ENCODE measurements at places on chromosomes 7 and 10.

GRCh38 chr7:145928937-145929336 is 187.7 kb upstream of the CNTNAP2 start:
- no peak for DNase-seq

- no peak for DNase-seq
These were observed 310.7 kb downstream of the GALNT17 start for GRCh38 chr7:71442492-71443190.

DNA sequence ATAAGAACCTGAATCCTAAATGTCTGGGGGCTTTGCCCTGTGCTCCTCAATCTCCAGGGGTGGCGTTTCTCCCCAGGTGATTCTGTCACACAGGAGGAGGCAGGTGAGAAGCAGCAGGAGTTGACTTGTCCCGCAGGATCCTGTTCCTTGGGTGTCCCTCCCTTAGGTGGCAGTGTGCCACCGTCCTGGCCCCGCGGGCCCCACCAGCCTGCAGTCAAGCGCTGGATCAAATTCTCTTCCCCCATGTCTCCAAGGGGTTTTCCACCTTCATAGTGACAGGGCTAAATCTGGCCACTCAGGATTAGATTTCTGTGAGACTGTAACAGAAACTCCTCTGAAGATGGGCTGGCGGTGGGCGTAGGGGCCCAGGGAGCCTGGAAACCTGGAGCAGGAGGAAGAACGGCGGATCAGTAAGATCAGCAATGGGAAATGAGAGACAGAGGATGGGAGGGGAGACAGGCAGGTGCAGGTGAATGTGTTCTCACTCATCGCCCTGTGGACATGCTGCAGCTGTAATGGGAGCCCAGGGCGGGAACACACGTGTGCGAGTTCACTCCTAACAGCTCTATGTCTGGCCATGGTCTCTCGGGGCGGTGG is 329.2 kb upstream of the COBL start:
- no peak for DNase-seq

GRCh38 chr7:114263219-114263618 is 151.4 kb upstream of the FOXP2 start:
- DNase-seq: no peak

DNA sequence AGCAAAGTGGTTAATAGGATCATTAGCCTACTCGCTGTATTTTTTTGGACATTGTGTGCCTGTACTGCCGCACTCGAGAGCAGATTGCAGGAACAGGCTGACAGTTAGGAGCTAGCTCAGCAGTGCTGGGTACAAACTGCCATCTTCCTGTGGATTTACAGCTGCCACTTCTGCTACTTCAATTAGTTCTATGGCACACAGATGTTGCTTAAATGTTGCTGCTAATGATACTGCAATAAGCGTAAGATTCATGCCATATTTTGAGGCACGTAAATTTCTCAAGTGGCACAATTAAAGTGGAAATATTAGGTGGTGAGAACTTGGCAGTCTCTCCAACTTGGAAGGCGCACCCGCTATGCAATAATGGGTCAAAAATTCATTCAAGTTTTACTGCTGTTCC is 171.9 kb downstream of the EBF3 start:
- DNase-seq: no peak

- no peak for DNase-seq
These were observed 203.0 kb upstream of the MDFIC start for GRCh38 chr7:114718861-114719260.

GRCh38 chr7:33716581-33717477 is 188.5 kb upstream of the BMPER start:
- peak; percentile 49 for DNase-seq

- DNase-seq: no peak
These were observed 83.1 kb downstream of the FAS start for GRCh38 chr10:89073719-89074118.

DNA sequence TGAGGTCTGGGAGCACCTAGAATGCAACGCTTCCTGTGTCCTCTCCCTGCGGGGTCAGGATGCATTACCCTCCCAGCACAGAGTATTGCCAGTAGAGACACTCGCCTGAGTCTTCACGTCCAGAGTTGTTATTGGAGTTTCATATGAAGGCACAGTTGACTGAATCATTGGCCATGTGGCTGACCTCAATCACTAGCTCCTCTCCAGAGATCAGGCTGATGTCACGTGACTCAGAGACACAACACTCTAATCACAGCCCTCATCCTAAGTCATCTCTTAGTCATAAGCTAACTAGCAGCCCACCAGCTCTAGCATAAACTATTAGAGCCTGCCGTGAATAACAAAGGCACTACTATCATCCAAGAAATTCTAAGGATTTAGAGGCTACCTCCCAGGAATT is 107.8 kb downstream of the HECW1 start:
- DNase-seq: no peak

DNA sequence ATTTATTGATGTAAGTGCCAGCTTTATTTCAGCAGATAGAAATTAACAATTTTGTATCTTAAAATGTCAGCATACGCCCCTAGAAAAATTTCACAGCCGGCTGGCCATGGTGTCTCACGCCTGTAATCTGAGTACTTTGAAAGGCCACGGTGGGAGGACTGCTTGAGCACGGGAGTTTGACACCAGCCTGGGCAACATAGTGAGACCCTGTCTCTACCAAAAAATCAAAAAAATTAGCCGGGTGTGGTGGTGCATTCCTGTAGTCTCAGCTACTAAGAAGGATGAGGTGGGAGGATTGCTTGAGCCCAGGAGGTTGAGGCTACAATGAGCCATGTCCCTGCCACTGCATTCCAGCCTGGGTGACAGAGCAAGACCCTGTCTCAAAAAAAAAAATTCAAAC is 14.1 kb downstream of the GTF2I start:
- DNase-seq: no peak

GRCh38 chr10:44424957-44425356 is 40.1 kb upstream of the CXCL12 start:
- DNase-seq: no peak

GRCh38 chr7:5093948-5094347 is 48.3 kb downstream of the RBAK start:
- no peak for DNase-seq

GRCh38 chr10:47224546-47225218 is 75.3 kb upstream of the GDF10 start:
- DNase-seq: peak; percentile 63

DNA sequence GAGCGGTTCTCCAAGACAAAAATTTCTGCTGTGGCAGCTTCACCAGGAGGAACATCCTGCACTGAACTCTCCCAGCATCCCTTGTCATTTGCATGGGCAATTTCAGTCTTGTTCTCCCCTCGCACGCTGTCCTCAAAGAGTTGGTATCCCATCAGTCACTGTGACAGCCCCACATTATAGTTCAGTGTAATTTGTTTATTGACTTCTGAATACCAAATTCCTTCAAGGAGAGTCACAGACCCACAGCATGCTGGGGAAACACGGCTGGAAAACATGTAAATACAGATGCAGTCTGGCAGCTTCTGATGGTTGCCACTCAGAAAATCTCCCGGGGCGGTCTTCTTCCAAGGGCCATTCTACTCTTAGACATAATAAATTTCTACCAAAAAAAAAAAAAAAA is 151.0 kb upstream of the NEBL start:
- DNase-seq: no peak

DNA sequence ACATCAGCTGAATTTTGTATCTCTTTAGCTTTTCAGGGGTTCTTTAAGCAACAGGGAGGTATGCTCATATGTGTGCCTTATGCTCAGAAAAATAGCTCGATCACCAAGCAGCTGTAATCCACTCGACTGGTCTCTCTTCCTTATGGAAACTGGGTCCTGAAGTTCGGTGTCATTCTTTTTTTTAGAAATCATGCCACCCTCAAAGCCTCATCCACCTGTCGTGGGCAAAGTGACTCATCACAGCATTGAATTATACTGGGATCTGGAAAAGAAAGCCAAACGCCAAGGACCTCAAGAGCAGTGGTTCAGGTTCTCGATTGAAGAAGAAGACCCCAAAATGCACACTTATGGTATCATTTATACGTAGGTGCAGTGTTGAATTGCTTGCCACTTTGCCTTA is 83.6 kb downstream of the FANK1 start:
- DNase-seq: no peak

DNA sequence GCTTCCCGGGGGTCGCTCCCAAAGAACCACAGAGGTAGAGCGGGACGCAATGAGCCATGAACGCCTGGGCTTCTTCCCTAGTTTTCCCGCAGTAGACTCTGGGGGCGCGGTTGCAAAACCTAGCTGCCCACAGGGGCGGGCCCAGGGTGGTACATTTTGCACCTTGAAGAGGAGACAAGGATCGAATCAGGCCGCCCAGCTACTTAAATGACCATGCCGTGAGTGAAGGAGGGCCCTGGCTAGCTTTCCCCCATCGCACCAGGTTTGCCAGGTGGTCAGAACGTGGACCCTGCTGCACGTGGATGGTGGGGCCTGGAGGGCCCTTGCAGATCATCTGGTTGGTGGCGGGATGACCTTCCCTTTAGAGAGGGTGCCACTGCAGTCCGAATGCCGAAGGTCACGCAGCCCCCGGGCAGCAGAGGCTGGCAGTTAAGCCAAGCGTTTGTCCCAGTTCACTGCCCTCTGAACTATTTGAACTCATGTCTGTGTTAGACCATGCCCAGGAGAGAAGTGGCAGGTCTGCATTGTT is 604 bp upstream of the SHTN1 start:
- DNase-seq: no peak

GRCh38 chr7:46515844-46516590 is 594.9 kb upstream of the IGFBP3 start:
- DNase-seq: no peak

DNA sequence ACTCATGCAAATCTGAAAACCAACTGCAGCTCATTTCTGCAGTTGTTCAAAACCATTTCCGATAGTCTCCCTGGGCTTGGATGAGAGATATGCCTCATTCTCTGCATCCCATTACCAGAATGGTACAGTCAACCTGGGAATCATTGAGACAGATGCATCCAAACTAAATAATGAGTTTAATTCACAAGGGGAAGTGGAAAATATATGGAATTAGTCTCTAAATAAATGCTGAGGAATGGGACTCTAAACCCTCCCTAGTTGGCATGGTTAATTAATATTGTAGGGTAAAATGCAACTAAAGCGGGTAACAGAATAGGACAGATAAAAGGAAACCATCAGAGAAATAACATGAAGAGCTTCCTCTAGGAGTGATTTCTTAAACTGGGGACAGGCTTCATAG is 118.9 kb downstream of the AMPH start:
- no peak for DNase-seq

GRCh38 chr7:50307368-50308032 is 3.0 kb downstream of the IKZF1 start:
- DNase-seq: no peak

GRCh38 chr10:49598164-49598856 is 11.8 kb upstream of the SLC18A3 start:
- DNase-seq: no peak

DNA sequence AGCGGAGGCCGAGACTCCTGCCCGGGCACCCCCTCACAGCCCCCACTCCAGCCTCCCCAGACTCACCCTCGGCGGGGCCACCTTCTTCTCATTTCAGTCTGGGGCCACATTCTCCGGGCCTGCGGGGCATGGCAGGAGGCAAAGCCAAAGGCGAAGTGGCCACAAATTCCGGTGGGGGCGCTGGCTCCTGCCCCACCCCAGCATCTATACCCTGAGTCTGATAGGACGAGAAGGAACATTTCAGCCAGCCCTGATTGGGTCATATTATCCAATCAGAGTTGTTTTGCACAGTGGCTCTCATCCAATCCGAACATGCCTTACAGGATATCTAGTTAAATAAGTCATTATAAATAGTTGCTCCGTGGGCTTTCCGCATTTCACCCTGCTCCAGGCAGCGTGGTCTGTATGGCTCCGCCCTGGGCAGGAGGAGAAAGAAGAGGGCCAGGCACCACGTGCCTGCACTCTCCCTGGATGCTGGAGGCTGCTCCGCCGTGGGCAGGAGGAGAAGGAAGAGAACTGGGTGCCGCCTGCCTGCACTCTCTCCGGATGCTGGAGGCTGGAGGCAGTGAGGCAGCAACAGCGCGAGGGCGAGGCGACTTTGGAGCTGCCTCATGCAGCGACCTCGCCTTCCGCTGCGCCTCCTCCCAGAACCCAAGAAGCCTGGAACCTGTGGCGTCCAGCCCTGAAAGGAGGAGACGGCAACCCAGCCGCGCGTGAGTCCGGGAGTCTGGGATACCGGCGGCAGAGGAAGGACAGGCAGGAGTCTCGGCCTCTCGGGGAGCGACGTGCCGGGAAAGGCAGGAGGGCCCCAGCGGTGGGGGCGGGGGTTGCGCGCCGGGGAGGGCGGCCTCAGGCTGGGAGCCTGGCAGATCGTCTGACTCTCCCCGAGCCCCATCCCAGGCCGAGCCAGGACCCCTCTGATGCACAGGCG is 162.9 kb downstream of the ZNF33B start:
- DNase-seq: no peak

- no peak for DNase-seq
These were observed 38.9 kb downstream of the DRGX start for GRCh38 chr10:49356944-49357343.

DNA sequence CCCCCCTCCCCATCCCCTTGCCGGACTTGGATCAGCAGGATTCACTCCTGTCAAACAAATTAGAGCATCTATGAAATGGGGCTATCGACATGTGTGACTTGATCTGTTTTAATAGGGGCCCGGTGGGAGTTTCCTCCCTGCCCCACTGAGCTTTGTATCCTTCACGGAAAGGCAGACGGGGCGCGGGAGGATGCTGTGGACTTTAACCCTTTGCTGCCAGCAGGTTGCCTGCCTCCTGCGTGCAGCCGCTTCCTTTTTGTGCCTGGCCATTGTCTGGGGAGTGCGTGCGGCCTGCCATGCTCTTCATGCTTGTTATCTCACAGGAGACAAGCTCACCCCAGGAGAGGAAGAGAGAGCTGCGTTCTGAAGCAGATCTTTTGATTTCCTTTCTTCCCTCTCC is 512.8 kb upstream of the GALNT17 start:
- no peak for DNase-seq

- DNase-seq: no peak
These were observed 29.0 kb upstream of the MPP7 start for GRCh38 chr10:28331841-28332240.

GRCh38 chr7:137882261-137882668 is 35.5 kb upstream of the DGKI start:
- no peak for DNase-seq

- DNase-seq: peak; percentile 71
These were observed 17.1 kb downstream of the ZMIZ2 start for GRCh38 chr7:44765579-44766415.

- no peak for DNase-seq
These were observed 63.0 kb downstream of the GRID1 start for GRCh38 chr10:86303626-86304025.

DNA sequence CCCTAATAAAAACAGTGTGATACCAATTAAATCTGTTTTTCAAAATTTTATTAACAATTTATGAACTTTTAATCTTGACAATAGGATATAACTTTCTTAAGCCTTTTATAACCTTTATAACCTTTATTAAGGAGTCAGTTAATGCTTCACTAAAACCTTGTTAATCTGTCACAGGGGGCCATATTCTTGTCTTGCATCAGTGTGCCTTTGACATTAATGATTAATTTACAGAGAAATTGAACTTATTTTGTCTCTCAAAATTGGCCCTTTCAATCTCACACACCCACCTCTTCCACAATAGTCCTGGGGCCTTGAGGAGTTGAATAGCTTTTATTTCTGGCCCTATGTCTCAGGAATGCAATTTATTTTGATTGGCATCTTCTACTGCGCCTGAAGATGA is 68.5 kb downstream of the AKR1C4 start:
- no peak for DNase-seq

- DNase-seq: no peak
These were observed 36.4 kb downstream of the CUL1 start for GRCh38 chr7:148735141-148735540.
